Hypothalamus (tissue), 51 donors: ENCODE measurements at places on chromosomes 3 and 15.

DNA sequence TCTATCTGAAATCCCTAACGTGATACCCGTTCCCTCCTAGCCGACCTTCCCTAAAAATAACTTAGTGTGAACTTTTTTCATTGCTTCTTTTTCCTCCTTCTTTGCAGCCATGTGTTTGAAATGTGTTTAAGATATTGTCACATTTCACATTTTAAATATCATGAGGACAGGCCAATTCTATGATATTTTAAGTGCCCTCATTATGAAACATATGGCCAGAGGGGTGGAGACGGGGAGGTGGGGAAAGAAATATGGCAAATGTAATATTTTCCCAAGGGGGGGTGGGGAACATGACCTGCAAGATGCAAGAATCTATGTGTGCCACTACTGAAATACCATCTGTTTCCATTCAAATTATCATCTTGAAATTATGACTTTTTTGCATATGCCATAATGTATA lies 1039.2 kb downstream of the AGBL1 start:
- no peak for DNase-seq

GRCh38 chr3:53571264-53571663 lies 76.9 kb downstream of the CACNA1D start:
- no peak for DNase-seq

DNA sequence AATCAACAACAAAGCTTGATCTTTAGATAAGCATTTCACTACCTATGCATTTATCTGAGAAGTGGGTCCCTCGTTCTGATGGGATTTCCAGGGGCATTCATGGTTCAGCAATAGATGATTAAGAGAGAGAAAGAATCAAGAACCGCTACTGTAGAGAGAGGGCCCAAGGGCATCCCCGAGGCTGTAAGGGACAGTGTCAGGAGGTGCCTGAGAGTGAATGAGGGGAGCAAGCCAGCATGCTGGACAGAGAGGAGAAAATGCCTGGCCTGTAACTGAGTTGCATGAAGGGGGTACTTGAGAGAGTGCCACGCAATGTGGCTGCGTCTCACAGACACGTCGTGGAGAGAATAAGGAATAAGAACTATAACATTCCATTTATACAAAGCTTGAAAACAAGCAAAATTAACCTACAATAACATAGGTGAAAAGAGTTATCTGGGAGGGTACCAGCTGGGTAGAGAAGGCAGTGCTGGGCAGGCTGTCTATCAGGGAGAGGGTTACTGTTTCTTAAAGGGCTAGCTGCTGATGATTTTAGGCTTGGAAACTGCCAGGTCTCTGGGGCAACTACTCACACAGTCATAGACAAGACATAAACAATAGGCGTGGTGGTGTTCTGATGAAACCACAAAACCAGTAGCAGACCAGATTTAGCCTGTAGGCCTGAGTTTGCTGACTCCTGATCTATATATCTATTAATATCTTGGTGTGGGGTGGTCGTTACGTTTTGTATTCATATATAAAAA lies 374.6 kb upstream of the CFAP20DC start:
- DNase-seq, result no peak

DNA sequence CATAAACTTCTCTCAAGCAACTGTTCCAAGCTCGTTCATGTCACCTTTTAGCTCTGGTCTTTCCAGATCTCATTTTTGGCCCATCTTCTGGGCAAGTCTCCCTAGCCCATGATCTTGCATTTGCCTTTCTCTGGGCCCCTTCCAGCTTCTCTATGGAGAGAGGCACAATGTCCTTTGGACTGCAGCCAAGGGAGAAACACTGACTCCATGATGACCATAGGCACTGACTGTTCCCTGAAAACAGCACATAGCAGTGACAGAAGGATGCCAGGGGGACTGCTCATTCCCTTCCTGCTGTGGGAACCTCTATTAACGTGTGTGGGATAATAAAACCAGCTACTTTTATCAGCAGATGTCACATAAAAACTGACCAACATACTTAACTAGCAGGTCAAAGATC lies 60.3 kb downstream of the STRIT1 start:
- DNase-seq, result no peak

DNA sequence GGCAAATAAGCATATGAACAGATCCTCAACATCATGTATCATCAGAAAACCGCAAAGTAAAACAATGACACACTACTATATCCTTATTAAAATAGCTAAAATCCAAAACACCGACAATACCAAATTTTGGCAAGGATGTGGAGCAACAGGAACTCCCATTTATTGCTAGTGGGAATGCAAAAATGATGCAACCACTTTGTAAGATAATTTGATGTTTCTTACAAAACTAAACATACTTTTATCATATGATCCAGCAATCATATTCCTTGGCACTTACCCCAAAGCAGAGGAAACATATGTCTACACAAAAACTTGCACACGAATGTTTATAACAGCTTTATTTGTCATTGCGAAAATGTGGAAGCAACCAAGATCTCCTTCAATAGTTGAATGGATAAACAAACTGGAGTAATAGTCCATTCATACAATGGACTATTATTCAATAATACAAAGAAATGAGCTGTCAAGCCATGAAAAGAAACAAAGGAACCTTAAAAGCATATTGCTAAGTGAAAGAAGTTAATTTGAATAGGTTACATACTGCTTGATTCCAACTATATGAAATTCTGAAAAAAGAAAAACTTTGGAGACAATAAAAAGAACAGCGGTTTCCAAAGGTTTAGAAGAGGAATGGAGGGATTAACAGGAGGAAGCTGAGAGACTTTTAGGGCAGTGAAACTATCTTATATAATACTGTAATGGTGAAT lies 172.0 kb downstream of the VPS13C start:
- DNase-seq, result no peak

GRCh38 chr3:125402639-125403038 lies 27.5 kb upstream of the ZNF148 start:
- no peak for DNase-seq

- DNase-seq, result no peak
Observed at GRCh38 chr15:59473226-59473625, 35.2 kb downstream of the FAM81A start.

GRCh38 chr3:140903196-140903595 lies 38.4 kb upstream of the SLC25A36 start:
- no peak for DNase-seq

DNA sequence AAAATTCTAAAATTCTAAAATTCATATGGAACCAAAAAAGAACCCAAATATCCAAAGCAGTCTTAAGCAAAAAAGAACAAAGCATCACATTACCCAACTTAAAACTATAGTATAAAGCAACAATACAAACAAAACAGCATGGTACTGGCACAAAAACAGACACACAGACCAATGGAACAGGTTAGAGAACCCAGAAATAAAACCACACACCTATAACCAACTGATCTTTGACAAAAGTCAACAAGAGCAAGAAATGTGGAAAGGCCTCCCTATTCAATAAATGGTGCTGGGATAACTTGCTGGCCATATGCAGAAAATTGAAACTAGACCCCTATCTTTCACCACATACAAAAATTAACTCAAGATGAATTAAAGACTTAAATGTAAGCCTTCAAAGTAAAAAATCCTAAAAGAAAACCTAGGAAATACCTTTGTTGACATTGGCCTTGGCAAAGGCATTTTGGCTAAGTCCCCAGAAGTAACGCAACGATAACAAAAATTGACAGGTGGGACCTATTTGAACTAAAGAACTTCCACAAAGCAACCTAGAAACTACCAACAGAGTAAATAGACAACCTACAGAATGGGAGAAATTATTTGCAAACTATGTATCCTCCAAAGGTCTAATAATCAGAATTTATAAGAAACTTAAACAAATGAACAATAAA lies 56.9 kb downstream of the TTBK2 start:
- no peak for DNase-seq

DNA sequence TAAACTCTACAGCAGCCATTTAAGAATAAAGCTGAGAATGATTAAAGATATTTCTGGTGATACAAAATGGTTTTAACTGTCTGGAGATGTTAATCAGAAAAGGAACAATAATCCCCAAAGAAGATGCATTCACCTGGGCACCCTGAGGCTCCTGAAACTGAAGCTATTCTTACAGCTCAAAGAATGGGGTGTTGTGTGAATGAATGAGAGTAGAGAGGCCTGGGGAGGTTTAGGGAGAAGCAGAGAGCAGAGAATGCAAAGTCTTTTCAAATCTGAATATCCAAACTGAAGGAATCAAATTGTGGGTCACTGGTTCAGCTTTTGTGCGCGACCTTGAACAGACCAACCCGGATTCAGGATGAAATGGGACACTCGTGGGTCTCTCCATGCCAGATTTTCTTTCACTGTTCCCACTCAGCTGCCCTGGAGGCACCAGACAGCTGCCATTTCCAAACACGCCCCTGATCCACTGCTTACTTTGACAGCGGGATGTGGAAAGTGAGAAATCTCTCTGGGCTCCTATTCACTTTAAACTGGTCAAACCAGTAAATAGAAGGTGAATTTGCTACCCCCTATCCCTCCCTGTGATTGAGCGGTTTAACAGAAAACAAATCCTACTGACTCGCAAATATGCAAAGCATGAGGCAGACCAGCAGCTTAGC lies 485.5 kb upstream of the THBS1 start:
- no peak for DNase-seq

DNA sequence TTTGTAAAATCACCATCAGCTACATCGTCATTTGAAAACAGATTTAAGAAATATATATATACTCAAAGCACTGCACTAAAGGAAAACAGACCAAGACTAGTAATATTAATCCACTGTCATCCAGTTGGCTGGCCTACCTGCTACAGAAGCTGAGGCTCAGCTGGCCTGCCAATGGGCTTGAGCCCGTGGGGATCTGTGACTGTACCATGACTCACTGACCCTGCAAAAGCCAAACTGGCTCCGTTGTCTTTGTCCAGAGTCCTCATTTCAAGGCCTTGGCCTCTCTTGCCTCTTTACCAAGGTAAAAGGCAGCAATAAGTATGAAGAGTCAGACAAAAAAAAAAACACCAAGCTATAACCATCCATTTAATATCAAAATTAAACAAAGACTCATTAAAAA lies 463.5 kb upstream of the RASGRP1 start:
- no peak for DNase-seq

DNA sequence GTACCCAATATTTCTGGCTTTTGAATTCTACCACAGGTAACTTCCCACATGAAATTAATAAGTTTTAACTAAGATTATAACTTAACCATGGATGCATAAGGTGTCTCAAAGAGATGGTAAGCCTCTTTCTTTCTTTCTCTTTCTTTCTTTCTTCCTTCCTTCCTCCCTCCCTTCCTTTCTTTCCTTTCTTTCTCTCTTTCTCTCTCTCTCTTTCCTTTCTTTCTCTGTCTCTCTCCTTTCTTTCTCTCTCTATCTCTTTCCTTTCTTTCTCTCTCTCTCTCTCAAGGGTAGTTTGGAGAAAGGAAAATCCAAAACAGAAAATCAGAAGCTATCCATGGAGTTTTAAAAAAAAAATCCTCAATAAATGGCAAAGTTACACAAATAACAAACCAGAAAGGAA lies 10.4 kb upstream of the MTMR14 start:
- DNase-seq, result no peak

GRCh38 chr3:122067588-122068240 lies 12.6 kb downstream of the CD86 start:
- DNase-seq, result no peak

DNA sequence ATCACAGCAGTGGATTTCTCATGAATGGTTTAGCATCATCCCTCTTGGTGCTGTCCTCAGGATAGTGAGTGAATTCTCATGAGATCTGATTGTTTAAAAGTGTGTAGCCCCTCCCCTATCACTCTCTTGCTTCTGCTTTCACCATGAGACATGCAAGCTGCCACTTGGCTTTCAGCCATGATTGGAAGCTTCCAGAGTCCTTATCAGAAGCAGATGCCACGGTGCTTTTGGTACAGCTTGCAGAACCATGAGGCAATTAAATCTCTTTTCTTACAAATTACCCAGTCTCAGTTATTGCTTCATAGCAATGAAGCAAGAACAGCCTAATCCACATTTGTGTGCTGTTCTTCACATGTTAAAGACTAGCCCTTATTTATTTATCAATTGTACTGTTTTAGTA lies 495.2 kb upstream of the EPHA6 start:
- no peak for DNase-seq

DNA sequence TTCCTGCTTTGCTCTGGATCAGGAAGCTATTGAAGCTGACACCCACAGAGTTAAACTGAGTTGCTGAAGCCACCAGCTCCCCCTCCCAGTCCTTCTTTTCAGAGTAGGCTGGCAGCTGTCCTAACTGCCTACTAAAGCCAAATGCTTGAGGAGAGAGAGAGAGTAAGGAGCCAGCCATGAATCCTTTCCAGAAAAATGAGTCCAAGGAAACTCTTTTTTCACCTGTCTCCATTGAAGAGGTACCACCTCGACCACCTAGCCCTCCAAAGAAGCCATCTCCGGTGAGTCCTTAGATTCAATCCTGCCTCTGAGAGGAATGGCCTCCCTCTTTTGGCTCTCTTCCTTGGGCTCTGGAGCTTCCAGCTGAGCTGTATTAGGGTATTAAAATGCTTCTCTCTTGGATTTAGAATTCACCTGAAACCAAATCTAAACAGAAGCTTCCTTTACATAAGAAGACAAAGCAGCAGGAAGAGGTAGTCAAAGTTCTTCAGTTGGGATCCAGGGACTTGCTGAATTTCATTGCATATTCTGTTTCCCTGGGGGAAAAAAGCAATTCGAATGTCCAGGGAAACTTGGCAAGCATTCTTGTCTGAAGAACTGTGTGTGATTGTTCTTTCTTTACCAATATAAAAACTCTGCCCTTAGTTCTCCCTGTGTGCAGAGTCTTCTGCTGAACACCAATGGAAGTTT lies at the start of gene SLC15A2:
Gene SLC15A2 (plus strand): TSS at position 101 of the 690 bp plus-strand sequence. CDS start 76 bp downstream, at position 177.
- no peak for DNase-seq

- DNase-seq, result no peak
Observed at GRCh38 chr15:76678766-76679165, 226.4 kb downstream of the SCAPER start.
